ENCODE measurements at places on chromosomes 3 and 15.

DNA sequence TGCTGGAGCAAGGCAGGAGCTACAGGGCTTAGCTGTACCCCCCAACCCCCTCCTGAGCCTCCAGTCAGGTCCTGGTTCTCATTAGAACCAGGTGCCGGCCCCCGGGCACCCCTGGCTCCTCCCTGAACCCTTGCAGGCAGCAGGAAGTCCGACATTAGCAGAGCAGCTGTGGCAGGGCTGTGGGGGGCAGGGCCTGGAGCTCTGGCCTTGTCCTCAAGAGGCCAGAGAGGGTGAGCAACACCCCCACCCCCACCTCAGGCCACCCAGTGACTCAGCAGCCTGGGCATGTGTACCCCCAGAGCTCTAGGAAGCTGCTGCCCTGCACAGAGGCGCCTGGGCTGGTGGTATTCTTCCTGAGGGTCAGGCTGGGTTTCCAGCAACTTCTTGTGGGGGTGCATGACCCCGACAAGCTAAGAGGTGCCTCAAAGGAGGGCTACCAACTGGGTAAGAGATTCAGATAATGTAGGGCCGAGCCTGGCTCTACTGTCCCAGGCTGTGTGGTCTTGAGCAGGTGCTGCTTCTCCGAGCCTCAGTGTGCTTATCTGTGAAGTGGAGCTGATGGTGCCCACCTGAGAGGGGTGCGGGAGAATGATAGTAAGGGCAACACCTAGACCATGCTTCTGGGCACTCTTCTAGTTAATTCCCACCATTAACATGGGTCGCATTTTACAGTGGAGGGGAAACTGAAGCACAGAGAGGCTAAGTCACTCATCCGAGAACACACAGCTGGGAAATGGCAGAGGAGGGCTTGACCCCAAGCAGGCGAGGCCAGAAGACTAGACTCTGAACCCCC, 16.0 kb downstream of the H1-8 start:
- no peak for DNase-seq

- no peak for DNase-seq
These were observed 62.4 kb upstream of the SIAH2 start for GRCh38 chr3:150825192-150825915.

DNA sequence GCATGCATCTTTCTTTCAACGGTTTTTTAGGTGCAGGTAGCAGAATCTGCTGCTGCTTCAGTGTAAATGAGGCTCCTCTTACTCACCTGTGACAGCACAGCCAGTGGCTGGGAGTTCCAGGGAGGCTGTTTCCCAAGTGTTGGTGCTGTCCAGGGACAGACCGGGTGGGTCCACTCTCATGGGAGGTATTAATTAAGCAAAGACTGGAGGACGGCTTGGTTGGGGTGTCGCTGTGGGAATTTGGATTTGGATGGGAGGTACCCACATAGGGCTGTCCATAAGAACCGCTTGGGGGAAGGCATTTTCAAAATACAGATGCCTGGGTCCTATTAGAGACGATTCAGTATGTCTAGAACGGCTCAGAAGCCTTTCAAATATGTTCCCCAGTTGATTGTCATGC, 42.9 kb downstream of the SV2B start:
- DNase-seq = no peak

GRCh38 chr3:151015181-151015580, 42.7 kb upstream of the CLRN1 start:
- DNase-seq = no peak

- DNase-seq = no peak
These were observed 23.2 kb downstream of the FRG2C start for GRCh38 chr3:75687323-75687722.

DNA sequence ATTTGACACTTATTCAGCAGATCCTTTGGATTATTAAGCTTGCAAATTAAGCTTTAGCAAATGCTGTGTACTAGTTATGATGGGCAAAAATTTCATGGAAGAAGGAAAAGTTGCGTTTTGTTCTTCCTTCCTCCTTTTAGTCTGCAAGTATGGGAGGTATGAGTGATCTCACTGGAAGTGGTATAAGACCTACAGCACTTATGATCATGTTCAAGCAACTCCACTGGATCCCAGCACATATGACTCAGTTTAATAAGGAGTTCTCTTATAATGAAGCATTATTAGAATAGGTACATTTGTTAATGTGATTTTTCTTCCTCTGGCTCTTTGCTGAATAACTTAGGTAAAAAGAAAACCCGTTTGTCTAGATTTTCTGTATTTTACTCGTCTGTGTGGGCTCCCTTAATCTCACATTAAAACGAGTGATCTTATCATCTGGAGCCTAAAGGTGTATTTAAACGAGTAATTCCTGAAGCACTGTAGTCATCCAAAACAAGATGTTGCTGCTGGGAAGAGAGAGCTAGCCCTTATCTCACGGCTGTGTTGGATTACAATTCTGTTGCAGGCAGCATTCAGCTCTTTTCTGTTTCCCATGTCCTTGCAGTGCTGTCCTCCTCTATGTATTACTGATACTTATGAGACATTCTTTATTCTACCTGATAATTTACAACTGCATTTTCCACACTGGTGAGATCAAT, 264.9 kb downstream of the GBE1 start:
- DNase-seq = no peak

DNA sequence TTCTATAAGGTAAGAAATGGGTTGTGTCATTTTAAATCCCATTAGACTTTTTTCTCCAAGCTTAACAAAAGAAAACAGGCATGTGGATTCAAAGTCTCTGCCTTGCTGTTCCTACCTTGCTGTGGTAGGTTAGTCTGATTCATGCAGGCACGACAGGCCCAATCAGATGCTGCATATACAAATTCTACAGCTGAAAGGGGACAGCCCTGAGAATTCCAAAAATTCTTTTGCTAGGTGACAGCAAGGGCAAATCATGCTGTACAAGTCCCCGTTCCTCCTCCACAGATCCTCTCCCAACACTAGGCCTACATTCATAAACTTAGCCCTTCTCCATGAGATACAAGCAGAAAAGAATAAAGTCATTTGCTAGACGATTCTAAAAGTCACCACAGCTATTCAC, 161.2 kb upstream of the THBS1 start:
- no peak for DNase-seq

- no peak for DNase-seq
These were observed 33.5 kb upstream of the USP8 start for GRCh38 chr15:50390554-50391264.

- no peak for DNase-seq
These were observed 506.9 kb downstream of the OCA2 start for GRCh38 chr15:27592036-27592760.

GRCh38 chr15:82103468-82103867, 57.6 kb upstream of the MEX3B start:
- no peak for DNase-seq

DNA sequence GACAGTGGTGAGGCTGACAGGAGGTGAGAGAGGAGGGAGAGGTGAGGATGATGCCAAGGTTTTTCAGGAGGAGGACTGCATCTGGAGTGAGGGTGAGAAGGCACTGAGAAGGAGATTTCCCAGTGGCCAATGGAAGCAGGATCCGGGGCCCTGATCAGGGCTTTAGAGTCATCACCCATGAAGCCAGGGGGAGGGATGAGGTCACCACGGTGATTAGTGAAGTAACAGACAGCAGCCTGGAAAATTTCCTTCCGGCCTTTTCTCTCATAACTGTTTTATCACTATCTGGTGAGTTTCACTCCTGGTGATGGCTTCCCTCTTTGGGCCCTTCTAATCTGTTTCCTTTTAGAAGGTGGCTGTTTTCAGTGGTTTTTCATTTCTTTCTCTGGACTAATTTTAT, 80.5 kb upstream of the WNT5A start:
- DNase-seq = no peak

DNA sequence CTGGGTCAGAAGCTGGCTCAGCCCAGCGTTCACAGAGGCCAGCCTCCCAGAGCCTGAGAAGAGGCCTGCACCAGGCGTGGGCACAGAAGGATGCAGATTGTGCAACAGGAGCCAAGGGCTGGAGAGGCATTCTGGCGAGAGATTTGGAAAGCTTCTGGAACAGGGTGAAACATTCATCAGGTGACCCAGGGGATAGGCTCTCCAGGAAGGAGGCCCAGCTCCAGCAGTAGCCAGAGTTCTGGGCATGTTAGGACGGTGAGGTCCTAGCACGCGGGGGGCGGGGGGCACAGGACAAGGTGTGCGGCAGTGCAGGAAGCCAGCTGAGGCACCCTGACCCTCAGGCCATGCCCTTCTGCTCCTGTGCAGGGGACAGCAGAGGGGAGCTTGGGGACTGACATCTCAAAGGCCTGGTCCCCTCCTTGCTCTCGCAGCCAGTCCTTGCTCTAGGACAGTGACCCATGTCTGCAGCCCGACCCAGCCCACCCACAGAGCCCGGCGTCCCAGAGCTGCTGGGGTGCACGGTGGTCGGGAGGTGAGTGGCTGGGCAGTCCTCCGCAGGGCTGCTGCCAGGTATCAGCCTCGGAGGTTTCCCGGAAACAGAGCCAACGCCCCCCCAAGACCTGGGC, 111.7 kb upstream of the KLF13 start:
- DNase-seq = no peak

DNA sequence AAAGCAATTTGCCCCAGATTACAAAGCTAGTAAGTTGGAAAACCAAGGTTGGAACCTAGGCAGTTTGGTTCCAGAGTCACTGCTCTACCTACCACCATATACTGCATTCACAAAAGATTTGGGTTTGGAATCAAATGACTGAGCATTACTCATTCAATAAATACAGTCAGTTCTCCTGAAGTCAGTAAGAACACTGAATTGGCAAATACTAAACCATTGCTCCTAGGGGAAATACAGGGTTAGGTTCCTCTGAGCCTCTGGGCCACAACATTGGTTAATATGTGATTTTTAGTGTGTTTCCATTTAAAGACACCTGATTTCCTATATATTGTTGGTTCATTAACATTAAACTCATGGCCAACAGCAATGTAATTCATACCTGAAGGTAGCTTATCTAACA, 2.1 kb upstream of the EIF5A2 start:
- DNase-seq = no peak

DNA sequence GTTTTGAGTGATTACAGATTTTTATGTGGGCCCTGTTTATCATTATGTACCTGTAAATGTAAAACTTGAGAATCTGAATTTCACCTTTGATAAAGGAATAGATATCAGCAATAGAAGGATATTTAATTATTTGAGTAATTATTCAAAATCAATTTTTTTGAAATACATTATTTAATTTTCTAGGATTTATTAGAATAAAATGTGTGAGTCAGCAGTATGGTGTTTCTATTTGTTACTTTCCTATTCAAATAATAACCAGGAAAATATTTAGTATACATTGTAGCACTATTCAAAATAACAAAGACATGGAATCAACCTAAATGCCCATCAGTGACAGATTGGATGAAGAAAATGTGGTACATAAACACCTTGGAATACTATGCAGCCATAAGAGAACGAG, 22.1 kb downstream of the CAPN7 start:
- no peak for DNase-seq

GRCh38 chr15:73346735-73347312, 21.9 kb downstream of the HCN4 start:
- DNase-seq = peak; percentile 69

- DNase-seq = no peak
These were observed 143.1 kb downstream of the MYLK start for GRCh38 chr3:123741041-123741511.

DNA sequence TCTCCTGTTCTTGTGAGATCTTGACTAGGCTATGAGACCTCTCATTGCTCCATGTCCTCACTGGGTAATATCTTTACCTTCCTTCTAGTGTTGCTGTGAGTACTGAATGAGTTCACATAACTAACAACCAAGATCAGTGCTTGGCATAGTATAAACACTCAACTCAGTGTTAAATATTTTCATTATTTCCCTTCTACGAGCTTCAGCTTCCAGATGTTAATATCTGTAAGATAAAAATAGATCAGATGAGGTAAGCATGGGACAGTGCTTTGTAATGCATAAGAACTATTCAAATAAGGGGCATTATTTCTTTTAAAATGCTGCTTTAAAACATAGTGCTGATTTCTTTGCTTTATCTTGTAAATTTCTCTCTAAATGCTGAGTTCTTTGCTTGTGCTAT, 130.8 kb downstream of the DIPK2A start:
- no peak for DNase-seq

GRCh38 chr3:52820736-52821135, 9.7 kb downstream of the ITIH4 start:
- DNase-seq = peak; percentile 25

DNA sequence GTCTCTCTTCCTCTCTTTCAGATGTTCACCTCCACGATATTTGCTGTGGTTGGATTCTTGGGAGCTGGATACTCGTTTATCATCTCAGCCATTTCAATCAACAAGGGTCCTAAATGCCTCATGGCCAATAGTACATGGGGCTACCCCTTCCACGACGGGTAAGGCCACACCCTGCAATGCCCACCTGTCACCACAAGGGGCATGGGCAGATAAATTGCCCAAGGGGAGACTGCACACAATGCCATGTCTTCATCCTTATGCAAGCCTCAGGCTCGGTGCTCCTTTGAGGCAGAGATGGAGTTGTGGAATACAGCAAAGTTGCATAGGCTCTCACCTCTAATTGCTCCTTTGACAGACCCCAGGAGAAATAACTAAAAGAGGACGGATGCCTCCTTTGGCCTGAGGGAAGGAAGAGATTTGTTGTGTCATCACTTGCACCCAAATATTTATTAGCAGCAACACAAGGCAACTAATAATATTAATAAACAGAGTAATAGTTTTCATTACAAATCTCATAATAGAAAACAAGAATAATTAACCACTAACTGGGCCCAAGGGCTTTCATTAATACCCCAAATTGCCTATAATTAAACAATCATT, 13.2 kb downstream of the TM4SF4 start:
- peak; percentile 7 for DNase-seq

DNA sequence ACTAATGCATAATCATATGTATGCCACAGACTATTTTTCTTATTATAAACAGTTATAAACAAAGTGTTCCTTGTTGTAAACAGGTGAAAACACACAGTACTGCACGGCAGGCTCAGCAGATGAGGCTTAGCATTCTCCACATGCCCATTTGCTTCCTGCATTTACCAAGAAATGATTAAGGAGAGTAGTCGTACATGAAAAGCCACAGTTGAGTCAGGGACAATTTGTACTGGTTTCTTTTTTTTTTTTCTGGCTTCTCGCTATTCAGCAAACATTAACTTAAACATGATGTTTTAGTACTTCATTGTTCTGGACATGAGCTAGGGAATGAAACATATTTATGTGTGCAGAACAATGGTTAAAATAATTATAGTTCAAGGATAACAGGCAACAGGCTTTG, 63.4 kb downstream of the GHSR start:
- DNase-seq = no peak

DNA sequence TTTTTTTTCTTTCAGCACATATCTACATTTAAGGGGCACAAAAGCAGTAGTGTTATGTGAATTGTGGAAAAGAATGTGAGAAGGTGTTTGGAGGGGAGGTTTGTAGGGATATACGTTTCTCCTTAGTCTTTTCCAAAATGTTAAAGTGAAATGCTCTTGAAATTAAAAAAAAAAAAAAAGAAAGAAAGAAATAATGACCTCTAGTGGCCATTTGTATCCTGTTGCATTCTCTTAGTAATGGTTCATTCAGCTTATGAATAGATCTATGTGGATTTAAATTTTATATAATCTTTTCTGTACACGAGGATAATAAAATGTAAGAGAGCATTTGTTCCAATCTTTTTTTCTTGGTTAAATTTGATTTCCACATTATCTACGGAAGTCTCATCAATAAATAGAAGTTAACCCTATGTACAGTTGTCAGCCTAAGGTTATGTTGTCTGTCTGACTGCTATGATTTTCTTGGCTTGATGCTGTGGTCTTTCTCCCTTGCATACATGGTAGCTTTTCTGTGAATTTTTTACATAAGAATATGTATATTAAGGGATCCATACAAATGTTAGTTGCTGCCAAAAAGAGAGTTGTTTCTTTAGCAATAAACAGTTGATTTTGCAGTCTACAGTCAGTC, 1.7 kb downstream of the P2RY13 start:
- no peak for DNase-seq

- no peak for DNase-seq
These were observed 137.7 kb upstream of the RASGRP1 start for GRCh38 chr15:38702178-38702912.
